Astrocyte of the cerebellum (primary cell): ENCODE measurements at places on chromosomes 4 and X.

GRCh38 chr4:181821039-181822004 is 421.9 kb upstream of the TENM3 start:
- DNase-seq = peak; percentile 23

GRCh38 chrX:13938051-13938828 is 91.5 kb downstream of the GEMIN8 start:
- no peak for DNase-seq

GRCh38 chr4:8240211-8241041 is 29.1 kb upstream of the HTRA3 start:
- DNase-seq = no peak

GRCh38 chr4:76740866-76741662 is 156.9 kb downstream of the SOWAHB start:
- DNase-seq = no peak

DNA sequence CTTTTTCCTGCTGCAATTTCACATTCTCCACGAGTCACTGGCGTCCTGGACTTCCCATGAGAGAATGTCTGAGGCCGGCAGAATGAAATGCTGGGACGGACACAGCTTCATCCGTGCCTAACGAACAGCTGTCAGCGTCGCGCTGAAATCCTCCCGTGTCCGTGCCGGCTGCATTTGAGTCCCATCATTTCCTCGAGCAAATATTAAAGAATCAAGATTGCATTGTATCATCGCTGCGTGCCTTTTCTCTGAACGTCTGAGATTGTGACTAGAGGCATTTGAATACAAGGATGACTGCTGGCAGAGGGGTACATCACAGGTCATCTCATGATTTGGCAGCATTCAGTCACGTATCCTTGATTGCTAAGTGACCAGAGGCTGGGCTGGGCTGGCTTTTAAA is 279.9 kb downstream of the ASMT start:
- no peak for DNase-seq

DNA sequence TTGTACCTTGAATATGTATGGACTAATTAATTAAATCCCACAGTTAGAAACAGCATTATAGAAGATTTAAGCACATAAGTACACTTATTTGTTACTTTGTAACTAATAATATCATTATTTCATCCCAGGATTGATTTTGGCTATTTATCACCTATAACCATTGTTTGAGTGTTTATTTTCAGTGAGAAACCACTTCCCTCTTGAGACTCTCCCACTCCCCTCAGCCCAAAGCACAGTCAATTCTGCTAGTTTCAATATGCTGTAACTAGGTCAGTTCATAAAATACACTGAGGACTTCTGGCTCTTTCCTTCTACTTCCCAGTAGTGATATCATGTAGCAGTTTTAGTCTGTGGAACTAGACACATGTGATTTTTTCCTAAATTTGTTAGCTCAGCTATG is 16.3 kb downstream of the OFD1 start:
- DNase-seq = no peak

GRCh38 chrX:102712981-102713625 is 855 bp downstream of the GPRASP2 start:
- peak; percentile 18 for DNase-seq

DNA sequence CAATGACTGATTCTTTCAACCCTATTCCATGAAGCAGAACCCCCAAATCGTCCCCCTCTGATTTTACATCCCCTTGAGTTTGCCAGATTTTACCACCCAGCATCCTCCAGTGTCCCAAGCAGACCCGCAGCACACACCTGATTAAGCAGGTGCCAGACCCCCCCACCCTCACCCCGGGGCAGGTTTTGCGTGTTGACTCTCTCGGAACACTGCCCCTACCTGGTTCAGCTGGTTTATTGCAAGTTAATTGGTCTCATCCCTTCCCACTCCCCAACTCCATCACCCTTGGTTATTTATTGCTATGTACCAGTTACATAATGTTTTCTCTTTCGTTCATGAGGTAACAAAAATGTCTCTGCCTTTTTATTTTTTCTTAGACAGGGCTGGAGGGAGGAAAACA is 258.4 kb downstream of the BCOR start:
- DNase-seq = no peak

DNA sequence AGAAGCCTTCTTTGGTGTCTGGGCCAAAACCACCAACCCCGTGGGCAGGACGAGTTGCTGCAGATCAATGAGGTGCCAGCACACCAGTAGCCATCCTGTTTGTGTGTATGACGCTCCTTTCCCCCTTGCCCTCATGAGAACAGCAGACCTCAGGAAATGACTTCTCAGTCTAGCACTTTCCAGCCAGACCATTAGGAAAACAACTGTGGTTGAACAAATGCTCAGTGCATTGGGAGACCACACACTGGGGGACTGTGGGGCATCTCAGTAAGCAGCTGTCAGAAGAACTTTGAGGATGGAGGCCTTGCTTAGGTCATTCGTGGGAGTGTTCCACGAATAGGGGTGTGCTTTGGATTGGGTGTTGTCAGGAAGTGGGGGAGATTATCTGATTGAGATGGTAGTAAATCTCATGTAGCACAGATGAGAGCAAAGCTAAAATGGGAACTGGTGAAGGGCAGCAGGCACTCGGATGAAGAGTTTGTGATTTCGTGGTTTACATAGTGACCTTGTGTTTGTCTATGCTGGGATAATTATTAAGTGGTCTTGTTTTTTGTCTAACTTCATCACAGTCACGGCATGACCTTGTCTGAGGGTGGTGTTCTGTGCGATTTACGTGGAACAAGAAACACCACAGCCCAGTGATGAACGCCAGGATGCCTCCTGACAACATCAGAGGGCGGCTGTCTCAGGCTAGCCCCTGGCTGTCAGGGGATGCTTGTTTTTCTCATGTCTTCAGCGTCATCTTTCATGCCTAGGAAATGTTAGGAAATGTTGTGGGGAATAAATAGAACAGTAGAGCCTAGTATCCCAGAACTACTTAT is 70.1 kb downstream of the USP46 start:
- DNase-seq = peak; percentile 85

DNA sequence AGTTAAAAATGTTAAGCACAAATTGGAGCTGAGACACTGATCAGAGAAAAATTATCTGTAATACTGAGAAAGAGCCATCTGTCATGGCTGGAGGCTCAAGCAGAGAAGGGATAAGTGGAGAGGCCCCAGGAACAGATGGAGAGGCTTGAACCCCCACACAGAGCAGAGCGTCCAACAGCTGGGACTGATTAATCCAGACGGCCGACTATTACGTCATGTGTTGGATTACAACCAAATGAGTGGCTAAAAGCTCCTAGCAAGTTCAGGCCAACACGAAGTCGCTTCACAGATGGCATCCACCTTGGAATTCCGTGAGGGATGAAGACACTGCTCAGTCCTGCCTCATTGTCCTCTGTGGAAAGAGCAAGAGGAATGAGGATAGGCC is 57.7 kb upstream of the ATXN3L start:
- peak; percentile 86 for DNase-seq

DNA sequence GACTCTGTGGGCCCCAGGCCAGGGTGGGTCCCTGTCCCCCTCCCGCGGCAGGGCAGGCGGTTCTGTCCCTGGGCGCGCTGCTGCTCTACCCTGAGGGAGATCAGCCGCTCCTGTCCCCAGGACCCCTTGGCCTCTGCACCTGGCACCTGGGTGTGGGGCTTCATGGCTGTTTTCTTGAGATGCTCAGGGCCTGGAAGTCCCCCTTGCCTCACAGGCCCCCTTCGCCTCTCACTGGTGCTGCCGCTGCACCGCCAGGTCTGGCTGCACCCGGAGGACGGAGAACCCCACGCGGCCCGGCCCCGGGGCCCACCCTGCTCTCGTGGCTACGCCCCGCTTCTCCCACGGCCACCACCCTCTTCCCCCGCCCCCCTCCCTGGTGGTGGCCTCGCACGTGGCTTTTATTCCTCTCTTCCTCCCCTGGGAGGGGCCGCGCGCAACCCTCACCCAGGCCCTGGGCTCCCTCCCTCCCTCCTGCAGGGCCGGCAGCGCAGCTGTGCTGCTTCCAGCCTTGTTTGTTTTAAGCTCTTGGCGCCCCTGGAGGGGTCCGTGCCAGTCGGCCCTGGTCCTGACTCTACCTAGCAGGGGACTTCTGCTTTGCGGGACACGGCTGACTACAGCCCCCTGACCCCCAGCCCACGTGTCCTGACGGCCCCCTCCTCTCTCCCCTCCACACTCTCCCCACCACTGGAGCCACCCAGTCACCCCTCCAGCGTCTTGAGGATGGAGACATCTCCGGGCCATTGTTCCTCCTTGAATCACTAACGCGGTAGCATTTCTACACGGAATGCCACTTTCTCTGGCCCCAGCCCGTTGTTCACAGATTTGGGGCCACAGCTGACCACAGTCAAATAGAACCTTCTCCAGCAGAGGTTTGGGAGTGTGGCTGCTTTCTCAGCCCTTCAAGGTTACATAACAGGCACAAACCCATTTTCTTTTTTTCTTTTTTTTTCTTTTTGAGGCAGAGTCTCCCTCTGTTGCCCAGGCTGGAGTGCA is 20.6 kb upstream of the CLDN24 start:
- no peak for DNase-seq

- no peak for DNase-seq
Measured at GRCh38 chrX:7159149-7159861, 11.4 kb upstream of the PUDP start.

DNA sequence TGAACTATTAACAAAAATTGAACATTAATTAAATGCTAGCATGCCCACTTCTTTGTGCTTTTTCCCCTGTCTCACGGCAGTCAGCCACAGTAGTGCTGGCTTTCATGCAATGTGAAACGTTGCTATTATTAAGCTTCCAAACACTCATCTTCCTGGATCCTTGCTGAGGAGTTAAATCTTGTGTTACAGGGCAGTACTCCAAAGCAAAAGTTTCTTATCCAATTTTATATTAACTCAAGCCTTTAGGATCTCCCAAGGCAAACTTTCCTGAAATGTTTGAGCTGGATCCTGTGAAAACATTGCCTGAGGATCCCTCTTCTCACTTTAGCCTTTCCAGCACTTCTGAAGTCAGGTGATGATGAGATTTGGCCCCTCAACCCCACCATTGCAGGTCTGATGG is 1454.8 kb downstream of the FSTL5 start:
- DNase-seq = no peak

DNA sequence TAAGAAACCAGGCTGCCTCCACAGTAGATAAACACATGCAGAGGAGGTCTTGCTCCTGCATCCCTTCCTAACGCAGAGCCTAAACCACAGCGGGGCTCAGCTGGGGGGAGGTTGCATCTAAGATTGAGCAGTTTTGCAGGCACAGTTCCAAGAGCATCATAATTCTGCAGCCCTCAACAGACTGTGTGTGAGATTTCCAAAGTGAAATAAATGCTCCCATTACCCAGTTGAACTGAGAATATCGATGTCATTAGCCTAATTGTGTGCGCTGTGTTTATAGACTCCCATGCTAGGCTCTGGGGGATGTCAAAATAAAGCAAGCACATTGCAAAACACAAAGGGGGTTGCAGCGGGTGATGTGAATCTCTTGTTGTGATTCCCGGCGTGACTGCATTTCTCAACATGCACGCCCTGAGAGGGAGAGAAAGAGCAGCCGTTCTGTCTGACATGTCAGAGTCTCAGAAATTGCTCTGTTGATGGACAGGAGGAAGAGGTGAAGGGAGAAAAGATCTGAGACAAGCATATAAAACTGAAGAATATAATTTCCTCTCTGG is 150.0 kb upstream of the PSAPL1 start:
- DNase-seq = no peak

DNA sequence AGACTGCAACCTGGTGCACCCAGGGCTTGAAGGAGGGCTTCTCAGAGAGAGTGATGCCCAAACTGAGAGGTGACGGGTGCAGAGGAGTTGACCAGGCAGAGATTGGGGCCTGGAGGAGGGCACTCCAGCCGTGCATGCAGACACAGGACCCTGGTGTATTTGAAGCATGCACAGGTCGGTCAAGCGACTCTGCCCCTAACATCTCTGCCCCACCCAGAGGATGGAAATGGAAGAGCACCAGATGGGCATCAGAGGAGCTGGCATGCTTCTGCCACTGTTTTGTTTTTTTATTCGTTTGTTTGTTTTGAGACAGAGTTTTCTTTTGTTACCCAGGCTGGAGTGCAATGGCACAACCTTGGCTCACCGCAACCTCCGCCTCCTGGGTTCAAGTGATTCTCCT is 320.9 kb downstream of the EVC2 start:
- DNase-seq = no peak

- DNase-seq = peak; percentile 24
Measured at GRCh38 chr4:41693629-41694028, 54.9 kb downstream of the PHOX2B start.

GRCh38 chrX:142819461-142819860 is 206.3 kb upstream of the SPANXN4 start:
- DNase-seq = no peak

DNA sequence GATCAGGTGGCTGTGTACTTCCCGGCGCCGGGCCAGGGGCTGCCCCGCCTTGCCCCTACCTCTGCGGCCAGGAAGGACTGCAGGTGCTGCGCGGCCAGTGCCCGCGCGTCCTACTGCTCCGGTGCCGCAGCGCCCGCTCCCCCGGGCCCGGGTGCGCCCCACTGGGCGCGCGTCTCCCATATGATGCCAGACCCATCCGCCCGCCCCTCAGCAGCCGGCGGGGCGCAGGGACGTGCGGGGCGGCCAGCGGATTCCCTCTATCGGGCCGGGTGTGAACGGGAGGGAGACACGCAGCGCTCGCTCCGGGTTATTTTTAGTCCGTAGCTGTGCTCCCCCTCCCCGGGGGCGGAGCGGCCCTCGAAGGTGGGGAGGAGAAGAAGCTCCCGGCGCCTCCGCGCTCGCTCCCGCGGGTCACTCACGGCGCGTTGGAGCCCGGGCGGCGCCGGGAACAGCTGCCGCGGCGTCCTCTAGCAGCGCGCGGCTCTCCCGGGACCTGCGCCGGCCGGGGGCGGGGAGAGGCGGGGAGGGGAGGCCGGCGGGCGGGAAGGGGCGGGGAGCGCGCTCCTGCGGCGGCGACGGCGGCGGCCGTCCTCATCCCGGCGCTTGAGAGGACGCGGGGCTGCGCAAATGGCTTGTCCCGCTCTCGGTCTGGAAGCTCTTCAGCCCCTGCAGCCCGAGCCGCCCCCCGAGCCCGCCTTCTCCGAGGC is 103.6 kb downstream of the UCHL1 start:
- DNase-seq = no peak
